ENCODE measurements at places on chromosomes 3 and 15. TPM values are rescaled to one million over a fixed set of nuclear protein-coding genes. Genes with fewer than 3 reads are reported as not detected.

The KCNH8 gene
- total RNA-seq: under 0.01 TPM

The SLC24A5 gene
- total RNA-seq: not detected

The RETNLB gene
- total RNA-seq: not detected

The GP9 gene
- total RNA-seq: not detected

The MME gene
- total RNA-seq: 267 TPM

The CADM2 gene
- not detected for total RNA-seq

The CSTA gene
- total RNA-seq: 1.1 TPM

The ANKUB1 gene
- not detected for total RNA-seq
